ENCODE measurements at places on chromosomes 4 and X.

GRCh38 chrX:31266203-31267076 is 194.6 kb upstream of the FTHL17 start:
- DNase-seq, result no peak

DNA sequence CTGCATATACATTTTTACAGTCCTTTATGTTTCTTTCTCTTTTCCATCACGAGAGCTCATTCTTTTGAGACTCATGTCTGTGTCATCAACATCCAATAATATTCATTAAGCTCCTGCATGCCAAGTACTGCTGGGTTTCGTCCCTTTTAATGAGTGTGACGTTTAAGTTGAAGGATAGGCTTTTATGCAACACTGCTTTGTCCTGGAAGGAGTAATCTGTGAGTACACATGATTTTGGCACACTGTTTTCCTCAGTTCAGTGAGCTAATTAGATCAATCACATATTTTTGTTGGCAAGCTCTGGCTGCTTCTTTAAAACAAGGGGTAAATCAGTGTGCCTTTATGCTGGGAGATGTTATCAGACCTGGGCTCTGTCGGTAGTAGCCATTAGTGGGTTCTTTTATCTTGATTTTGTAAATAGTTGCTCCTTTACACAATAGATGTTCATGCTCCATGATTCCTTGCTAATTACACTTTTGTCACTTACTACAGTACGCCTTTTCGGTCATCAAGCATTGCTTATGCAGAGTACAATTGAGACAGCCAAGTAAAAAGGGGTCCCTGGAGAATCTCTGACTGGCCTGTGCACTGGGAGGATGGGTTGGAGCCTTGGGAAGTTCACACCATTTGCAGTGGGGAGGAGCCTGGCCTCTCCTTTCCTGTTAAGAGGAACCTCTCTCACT is 132.6 kb downstream of the FHIP1A start:
- no peak for DNase-seq

DNA sequence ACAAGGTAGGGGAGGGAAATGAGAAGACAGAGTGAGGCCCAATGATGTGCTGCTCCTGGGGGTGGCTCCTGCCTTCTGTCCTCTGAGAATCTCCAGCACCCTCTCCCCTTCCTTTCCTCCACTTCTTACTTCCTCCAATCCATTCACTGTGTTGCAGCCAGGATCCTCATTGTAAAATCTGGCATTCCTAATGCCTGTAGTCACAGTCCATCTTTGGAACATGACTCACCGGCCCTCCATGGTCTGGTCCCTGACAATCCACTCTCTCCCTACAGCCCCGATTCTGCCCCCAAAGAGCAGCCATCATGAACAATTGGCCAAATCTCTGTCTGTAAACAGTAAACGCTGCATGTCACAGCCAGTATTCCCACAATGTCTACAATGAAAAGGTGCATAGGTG is 72.9 kb downstream of the CLNK start:
- DNase-seq, result no peak

- no peak for DNase-seq
Observed at GRCh38 chrX:137852502-137852901, 286.6 kb downstream of the ZIC3 start.

DNA sequence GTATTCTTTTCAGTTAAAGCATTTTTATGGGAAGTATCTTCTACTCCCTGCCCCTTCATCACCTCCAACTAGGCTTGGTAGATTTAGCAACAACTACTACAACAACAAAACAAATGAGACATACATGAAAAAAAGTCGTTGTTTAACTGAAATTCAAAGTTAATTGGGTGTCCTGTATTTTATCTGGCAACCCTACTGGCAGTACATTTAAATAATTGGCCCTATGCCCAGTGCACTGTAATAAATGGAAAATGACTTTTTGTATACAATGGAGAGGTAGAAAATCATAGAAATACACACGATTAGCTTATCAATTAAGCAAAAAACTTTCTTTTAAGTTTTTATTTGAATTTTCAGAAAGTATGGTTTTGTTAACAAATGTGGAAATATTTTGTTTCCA is 21.4 kb upstream of the CLGN start:
- no peak for DNase-seq

Data from activated CD4-positive, CD25-positive, alpha-beta regulatory T cell treated with anti-CD3 and anti-CD28 coated beads, Interleukin-2, amount 50 U/mL, for 16 hours (primary cell).